ENCODE measurements at places on chromosomes 3 and 15.

GRCh38 chr3:42819351-42819965 is 10.2 kb downstream of the ACKR2 start:
- DNase-seq: no peak
- H3K36me3 ChIP-seq: no peaks in the 10 kb centered on the region
- no peak overlapping the region for H3K4me3 ChIP-seq
- no peaks in the 10 kb centered on the region for H3K27me3 ChIP-seq
- no peak overlapping the region for H3K27ac ChIP-seq

DNA sequence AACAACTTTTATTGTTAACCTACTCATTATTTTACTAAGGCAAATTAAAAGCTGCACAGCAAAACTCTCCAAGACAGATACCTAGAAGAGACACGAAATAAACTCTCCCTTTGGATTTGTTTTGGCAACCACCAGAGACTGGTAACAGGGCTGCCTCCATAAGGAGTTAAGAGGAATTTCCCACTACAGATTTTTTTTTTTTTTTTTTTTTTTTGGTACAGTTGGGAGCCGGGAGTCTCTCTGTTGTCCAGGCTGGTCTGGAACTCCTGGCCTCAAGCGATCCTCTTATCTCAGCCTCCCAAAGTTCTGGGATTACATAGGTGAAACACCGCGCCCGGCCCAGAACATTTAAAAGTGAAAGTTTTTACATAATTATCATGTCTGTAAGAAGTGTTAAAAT is 73.6 kb upstream of the VGLL4 start:
- H3K4me3 ChIP-seq: no peak overlapping the region
- peaks cover 3% of the 10 kb centered on the region for H3K27me3 ChIP-seq

GRCh38 chr3:166478356-166478755 is 641.1 kb upstream of the BCHE start:
- no peak for DNase-seq
- no peak overlapping the region for H3K27ac ChIP-seq
- no peaks in the 10 kb centered on the region for H3K4me1 ChIP-seq
- no peak overlapping the region for H3K4me3 ChIP-seq
- no peaks in the 10 kb centered on the region for H3K36me3 ChIP-seq
- H3K27me3 ChIP-seq: no peaks in the 10 kb centered on the region

DNA sequence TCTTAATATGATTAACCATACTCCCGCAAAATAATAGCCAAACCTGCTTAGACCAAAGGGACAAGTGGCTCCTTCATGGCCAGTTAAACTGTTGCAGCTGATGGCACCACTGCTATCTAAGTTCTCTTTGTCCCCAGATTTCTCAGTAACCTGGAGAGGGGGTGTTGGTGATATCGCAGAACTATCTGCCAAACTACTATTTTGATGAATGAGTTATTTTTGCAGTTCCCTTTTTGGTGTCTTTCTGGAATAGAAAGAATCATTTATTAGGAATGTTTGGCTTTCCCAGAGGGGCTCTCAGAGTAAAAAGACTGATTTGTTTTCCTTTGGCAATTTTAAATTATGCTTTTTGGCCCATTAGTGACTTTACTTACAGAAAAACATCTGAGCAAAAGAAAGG is 33.0 kb downstream of the CLEC3B start:
- no peaks in the 10 kb centered on the region for H3K4me1 ChIP-seq
- H3K36me3 ChIP-seq: no peaks in the 10 kb centered on the region
- H3K27ac ChIP-seq: no peak overlapping the region
- H3K27me3 ChIP-seq: no peaks in the 10 kb centered on the region

DNA sequence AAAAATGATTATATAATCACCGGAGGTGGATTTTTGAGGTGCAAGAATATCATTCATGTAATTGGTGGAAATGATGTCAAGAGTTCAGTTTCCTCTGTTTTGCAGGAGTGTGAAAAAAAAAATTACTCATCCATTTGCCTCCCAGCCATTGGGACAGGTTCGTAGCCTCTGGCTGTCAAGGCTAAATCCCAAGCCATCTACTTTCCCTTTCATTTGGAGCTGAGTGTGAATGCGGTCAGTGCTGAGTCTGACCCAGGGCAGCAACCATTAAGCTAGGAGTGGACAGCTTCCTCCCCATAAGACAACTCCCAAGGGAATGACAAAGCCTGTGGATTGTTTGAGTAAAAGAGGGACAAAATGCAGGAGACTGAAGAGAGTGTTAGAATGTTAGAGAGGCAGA is 33.6 kb downstream of the PARP14 start:
- H3K27me3 ChIP-seq: no peaks in the 10 kb centered on the region
- no peaks in the 10 kb centered on the region for H3K4me1 ChIP-seq
- no peak for DNase-seq
- H3K4me3 ChIP-seq: no peak overlapping the region

- no peak within 1 kb of the TSS for H3K27ac ChIP-seq
- H3K27me3 ChIP-seq: peaks cover 14% of the 10 kb centered on the region
- H3K4me3 ChIP-seq: no peak within 1 kb of the TSS
- H3K36me3 ChIP-seq: no peaks in the 10 kb centered on the region
- DNase-seq: peak; percentile 22
These were observed at the start of gene PROK2 for GRCh38 chr3:71784914-71785531. TSS of gene PROK2 (minus strand) at chr3:71785148. CDS start at chr3:71785052, 96 bp downstream.

- H3K4me1 ChIP-seq: peaks cover 9% of the 10 kb centered on the region
- H3K27ac ChIP-seq: peak overlapping the region; percentile 88
- H3K36me3 ChIP-seq: no peaks in the 10 kb centered on the region
- H3K4me3 ChIP-seq: peak overlapping the region; percentile 1
- no peaks in the 10 kb centered on the region for H3K27me3 ChIP-seq
These were observed 11.7 kb upstream of the ARL14 start for GRCh38 chr3:160665231-160665630.

- no peak overlapping the region for H3K27ac ChIP-seq
- no peaks in the 10 kb centered on the region for H3K36me3 ChIP-seq
- no peaks in the 10 kb centered on the region for H3K27me3 ChIP-seq
- no peak for DNase-seq
These were observed 37.0 kb downstream of the PPARG start for GRCh38 chr3:12325586-12326515.

DNA sequence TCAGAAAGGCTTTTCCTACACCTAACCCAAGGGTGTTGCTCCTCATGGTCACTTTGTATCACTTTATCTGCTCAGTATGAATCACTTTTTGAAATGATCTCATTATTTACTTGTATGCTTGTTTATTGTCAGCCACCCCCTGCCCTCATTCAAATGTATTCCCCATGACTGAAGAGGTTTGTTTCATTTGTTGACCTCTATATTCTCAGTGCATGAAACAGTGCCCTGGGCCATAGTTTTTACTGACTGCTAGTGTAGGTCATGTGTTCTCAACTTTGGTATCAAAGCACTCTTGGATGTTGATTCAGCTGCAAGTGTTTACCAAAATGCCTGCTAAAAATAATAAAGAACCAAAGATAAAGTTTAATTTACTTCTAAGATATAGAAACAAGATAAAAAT is 381.7 kb upstream of the ARPP21 start:
- no peaks in the 10 kb centered on the region for H3K4me1 ChIP-seq
- H3K27me3 ChIP-seq: no peaks in the 10 kb centered on the region
- H3K27ac ChIP-seq: no peak overlapping the region

DNA sequence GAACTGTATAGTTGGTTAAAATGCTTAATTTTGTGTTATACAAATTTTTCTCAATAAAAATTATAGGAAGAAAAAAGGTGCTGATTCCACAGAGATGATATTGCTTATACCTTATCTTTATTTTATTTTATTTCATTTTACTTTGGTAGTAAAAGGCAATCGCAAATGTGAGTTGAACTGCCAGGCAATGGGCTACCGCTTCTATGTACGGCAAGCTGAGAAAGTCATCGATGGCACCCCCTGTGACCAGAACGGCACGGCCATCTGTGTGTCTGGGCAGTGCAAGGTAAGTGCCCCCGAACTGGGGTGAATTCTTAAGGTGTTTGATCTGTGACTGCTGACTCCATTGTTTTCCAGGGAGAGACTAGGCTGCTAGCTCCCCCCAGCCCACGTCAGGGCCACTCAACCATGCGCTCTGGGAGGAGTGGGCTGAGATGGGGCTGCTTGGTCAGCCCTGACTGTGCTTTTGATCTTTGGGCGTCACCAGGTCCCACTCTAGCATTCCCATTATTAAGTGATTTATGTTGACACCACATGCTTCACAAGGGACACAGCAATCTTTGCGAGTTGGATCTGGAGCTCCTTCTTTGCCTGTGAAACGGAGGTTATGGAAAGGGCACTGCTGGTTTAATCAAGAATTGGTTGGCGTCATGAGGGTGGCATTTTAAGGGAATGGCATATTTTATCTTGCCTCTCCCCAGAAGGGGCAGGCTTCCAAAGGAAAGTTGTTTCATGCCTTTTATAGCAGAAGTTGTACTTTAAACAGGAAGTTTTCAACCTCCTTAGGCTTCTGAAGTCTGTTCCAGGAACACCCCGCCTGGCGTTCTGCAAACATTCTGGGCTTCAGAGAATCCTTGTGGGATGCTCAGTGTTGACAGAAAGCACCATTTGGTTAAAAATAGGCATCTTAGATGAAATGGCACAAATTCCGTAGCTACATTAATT is 296.5 kb downstream of the THSD4 start:
- no peak for DNase-seq
- no peak overlapping the region for H3K4me3 ChIP-seq
- H3K36me3 ChIP-seq: no peaks in the 10 kb centered on the region
- H3K4me1 ChIP-seq: no peaks in the 10 kb centered on the region
- peaks cover 9% of the 10 kb centered on the region for H3K27me3 ChIP-seq
- no peak overlapping the region for H3K27ac ChIP-seq

DNA sequence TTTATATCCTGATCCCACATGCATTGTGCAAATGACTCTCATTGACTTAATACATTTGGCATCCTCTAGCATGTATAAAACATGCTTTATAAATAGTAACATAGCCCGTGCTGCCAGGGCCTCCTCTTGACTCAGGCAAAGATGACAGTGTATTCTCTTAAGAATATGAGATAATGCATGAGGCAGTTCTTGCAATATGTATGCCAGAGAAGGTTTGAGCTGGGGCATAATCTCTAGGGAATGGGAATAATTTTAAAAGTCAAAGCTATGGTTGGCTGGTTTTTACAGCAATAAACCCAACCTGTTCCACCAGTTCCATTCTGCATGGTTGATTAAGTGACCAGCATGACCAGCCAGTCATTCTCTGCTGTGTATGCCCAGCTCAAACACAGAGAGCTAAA is 179.0 kb upstream of the PFN2 start:
- no peak overlapping the region for H3K4me3 ChIP-seq
- no peaks in the 10 kb centered on the region for H3K27me3 ChIP-seq
- no peaks in the 10 kb centered on the region for H3K4me1 ChIP-seq
- H3K36me3 ChIP-seq: no peaks in the 10 kb centered on the region
- no peak overlapping the region for H3K27ac ChIP-seq

GRCh38 chr3:43490640-43491185 is 131.1 kb downstream of the ANO10 start:
- H3K4me1 ChIP-seq: no peaks in the 10 kb centered on the region
- H3K27ac ChIP-seq: no peak overlapping the region
- DNase-seq: no peak
- H3K36me3 ChIP-seq: no peaks in the 10 kb centered on the region
- no peaks in the 10 kb centered on the region for H3K27me3 ChIP-seq

DNA sequence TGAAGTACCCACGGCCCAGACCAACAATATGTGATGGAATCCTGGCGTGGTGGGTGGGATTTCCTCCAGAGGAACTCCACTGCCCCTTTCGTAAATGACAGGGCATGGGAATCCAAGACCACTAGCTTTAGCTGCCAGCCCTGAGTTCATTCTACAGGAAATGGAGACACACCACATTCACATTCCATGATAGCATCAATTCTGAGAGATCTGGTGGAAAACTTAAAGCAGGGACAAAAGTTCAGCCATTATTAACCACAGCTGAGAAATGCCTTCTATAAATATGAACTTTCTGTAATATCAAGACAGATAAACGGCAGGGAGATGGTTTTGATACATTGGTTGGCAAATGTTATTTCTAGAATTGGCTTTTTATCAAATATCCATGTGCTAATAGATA is 98.2 kb downstream of the FBN1 start:
- no peak for DNase-seq
- H3K27ac ChIP-seq: no peak overlapping the region
- H3K4me3 ChIP-seq: no peak overlapping the region
- no peaks in the 10 kb centered on the region for H3K36me3 ChIP-seq
- H3K4me1 ChIP-seq: no peaks in the 10 kb centered on the region

DNA sequence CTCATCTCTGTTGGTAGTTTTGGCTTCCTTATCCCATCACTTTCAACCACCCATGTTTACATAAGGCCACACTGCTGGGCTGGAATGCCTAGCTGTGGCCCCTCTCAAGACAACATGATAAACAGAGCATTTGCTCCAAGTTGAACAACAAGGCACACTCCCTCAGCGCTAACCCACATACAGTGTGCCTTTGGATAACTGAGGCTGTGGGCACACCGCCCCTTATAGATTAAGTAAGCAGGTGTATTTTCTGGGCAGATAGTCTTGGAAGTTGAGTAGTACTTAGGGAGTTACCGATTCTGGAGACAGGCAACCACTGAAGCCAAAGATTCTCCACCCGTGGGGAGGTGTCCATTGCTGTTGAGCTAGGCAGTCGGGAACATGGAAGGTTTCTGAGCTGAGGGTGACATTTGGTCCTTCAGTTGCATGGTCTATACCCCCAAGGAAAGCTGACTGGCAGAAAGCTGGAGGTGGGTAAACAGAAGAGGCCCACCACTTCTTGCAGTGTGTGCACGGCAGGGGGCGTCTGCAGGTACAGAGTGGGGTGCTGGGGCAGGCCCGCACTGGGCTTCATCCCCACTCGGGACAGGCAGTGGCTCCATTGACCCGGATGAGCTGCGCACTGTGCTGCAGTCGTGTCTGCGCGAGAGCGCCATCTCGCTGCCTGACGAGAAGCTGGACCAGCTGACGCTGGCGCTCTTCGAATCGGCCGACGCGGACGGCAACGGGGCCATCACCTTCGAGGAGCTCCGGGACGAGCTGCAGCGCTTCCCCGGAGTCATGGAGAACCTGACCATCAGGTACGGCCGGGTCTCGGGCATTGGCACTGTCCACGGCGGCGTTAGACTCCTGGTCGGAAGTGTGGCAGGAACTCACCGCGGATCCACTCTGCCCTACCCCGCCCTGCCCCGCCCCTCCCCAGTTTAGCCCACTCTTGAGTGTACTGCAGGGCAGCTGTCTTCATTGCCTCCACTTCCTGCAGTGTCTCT is 16.8 kb downstream of the NOX5 start:
- peaks cover 4% of the 10 kb centered on the region for H3K4me1 ChIP-seq
- DNase-seq: peak; percentile 27
- no peaks in the 10 kb centered on the region for H3K27me3 ChIP-seq
- H3K27ac ChIP-seq: no peak overlapping the region

GRCh38 chr3:156417559-156418132 is 137.3 kb downstream of the SSR3 start:
- no peak overlapping the region for H3K4me3 ChIP-seq
- no peak for DNase-seq
- H3K27ac ChIP-seq: no peak overlapping the region
- H3K36me3 ChIP-seq: no peaks in the 10 kb centered on the region
- no peaks in the 10 kb centered on the region for H3K4me1 ChIP-seq

GRCh38 chr3:186619787-186620212 is 6.9 kb downstream of the AHSG start:
- H3K4me3 ChIP-seq: no peak overlapping the region
- no peak overlapping the region for H3K27ac ChIP-seq
- H3K27me3 ChIP-seq: no peaks in the 10 kb centered on the region
- peaks cover 12% of the 10 kb centered on the region for H3K4me1 ChIP-seq

All from B cell (primary cell).